ENCODE measurements at places on chromosomes 5 and 9.
A peak's percentile ranks its signal among the peaks of the same experiment; 100 is the strongest.

DNA sequence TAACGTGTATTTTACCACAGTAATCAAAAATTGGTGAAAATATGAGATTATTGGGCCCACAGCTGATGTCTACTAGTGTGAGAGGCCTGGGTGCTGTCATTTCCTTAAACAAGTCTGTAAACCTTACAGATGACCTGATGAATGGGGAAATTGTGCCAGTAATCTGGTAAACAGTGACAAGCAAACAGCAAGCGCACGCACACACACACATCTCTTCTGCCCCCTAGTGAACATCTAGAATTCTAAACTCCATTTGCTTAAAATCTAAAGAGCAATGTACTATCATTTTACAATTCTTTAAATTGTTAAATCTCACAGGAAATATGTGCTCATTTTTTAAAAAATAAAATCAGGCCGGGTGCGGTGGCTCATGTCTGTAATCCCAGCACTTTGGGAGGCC, 7.5 kb upstream of the RAPGEF1 start:
- DNase-seq = no peak

- no peak for DNase-seq
Measured at GRCh38 chr9:136665704-136666371, 3.1 kb downstream of the EGFL7 start.

DNA sequence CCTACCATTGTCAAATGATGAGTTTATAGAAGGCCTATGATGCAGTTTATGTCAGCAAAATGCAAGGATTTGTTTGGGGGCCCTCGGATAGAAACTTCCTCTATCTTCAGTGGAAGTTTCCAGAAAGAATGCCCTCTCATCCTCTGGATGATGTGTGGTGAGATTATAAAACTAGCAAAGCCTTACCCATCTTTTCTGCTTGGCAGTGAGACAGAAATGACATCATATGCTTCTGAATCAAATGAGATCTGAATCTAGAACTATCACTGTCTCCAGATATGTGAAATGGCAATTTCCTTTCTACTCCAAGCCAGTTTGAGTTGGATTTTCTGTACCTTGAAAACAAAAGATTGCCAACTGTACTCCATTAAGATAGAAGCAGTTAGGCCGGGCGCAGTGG, 60.4 kb upstream of the CKMT2 start:
- no peak for DNase-seq

- no peak for DNase-seq
Measured at GRCh38 chr5:107330903-107331302, 339.8 kb downstream of the EFNA5 start.

GRCh38 chr5:161751265-161751664, 65.7 kb downstream of the GABRA6 start:
- DNase-seq = no peak

DNA sequence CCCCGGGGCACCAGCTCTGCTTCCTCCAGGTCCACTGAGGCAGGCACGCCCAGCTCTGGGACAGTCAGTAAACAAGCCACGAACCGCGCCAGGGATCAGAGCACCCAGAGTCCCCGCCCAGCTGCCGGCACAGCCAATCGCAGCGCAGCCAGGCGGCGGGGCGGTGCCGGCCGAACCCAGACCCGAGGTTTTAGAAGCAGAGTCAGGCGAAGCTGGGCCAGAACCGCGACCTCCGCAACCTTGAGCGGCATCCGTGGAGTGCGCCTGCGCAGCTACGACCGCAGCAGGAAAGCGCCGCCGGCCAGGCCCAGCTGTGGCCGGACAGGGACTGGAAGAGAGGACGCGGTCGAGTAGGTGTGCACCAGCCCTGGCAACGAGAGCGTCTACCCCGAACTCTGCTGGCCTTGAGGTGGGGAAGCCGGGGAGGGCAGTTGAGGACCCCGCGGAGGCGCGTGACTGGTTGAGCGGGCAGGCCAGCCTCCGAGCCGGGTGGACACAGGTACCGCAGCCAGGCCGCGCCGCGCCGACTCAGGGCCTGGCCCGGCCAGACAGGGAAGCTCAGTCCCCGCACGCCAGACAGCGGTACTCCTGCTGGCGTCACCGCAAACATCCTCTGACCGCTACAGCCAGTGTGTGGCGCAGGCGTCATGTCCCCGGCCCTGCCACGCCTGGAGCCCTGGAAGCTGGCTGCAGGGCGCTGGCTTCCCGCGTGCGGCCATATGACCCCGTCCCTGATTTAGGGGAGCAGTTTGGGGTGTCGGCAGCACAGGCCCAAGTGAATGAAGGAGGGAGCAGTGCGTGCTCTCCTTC, at the start of gene CTSL:
Gene CTSL (plus strand): TSS at position 220 of the 810 bp plus-strand sequence. CDS start 1,485 bp downstream, outside the sequence.
- DNase-seq = peak; percentile 46

- no peak for DNase-seq
Measured at GRCh38 chr9:10855847-10856246, 243.0 kb upstream of the PTPRD start.

GRCh38 chr5:156383510-156384265, 56.7 kb downstream of the SGCD start:
- no peak for DNase-seq

- DNase-seq = no peak
Measured at GRCh38 chr5:60802226-60802625, 41.8 kb downstream of the ELOVL7 start.

DNA sequence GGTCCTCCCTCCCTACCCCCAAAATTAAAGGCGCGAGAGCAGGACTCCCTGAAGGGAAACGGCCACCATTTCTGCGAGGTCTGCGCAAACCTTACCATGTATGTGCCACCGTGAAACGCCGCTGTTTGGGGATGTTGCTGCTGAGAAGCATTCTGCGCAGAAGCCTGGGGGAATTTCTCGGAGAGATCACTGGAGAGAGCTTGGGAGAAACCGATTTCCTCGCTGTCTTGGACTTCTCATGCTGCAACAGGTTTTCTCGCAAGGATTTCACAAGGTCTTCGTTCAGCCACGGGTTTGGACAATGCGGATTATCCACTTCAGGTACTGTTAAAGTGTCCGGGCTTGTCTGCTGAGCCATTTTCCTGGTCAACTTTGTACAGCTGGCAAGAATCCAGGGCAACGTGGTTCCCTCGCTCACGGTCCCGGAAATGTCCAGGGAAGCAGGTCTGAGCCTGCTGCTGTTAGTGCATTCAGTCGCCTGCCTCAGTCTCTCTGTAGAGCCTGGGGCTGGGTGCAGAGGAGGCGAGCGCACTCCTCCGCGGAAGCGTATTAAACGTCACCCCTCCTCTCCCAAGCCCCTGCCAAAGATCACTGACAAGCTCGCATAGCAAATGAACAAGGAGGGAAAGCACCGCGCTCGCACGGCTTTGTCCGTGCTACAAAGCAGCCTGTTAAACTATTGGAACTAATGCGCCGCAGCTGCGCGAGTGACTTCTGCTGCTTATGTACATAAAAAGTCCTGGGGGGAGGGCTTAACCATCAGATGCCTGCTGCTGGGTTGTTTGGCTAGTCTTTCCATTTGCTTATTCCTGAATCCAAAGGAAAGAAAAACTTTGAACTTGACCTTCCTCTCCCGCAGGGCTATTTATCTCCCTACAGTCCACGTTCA, 125.1 kb downstream of the PDE4D start:
- no peak for DNase-seq

DNA sequence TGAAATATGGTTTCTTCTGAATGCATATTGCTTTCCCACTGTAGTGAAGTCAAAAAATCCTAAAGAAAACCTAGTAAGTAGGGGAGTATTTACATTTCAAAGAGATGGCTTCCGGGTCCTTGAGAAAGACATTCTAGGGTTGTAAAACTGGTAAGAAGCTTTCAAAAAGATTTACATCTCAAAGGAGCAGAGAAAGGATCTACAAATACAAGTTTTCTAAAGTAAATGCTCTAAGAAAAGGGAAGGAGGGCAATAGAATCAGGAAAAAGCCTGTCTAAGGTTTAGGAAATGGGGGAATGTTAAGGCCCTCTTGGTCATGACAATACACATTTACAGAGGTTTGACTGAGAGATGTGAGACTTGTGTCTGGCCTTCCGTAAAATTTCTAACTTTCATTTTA, 16.7 kb upstream of the TRPC7 start:
- DNase-seq = no peak

DNA sequence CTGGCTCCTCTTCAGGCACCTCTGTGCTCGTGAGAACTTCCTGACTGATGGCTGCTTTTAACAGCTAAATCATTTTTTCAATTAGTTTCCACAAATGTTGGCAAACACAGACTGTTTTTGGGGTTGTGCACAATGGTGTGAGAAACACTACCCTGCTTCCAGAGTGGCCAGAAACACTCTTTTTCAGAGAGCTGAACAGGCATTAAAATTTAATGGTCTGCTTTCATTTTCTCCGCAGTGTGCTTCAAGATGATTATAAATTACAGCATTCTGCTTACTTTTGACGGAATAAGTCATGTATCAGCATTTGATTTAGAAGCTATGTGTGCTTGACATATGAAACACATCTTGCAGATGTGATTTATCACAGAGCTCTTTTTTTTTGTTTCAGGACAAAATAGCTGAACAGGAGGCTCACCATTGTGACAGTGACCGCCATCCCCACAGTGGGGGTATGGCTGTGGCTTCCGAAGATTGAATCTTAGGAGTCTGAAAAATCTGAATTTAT, 454.5 kb upstream of the ZNF608 start:
- DNase-seq = no peak

GRCh38 chr5:135937245-135937911, 17.4 kb downstream of the LECT2 start:
- no peak for DNase-seq

GRCh38 chr9:95494022-95494415, 22.8 kb downstream of the PTCH1 start:
- peak; percentile 36 for DNase-seq

GRCh38 chr5:171493646-171494393, 74.4 kb downstream of the FGF18 start:
- no peak for DNase-seq

DNA sequence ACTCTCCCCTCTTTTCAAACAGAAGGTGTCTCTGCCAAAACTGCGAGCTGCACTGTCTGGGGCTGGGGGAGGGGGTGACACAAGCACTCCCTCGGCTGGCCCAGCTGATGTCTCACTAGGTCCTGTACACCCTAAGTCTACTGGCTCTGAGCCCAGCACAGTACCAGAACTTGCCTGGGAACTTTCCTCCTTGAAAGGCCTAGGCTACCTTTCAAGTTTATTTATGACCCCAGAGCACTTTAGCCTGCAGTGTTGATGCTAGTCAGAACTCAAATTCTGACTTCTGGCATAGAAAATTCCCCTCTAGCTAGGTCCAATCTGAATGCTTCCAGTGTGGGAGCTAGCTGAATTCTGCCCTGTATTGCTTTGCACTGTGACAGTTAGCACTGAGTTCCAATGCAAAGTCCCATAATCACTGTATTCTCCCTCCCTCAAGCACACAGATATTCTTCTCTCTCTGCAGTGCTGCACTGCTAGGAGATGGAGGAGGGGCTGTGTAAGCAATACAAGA, 10.5 kb downstream of the LURAP1L start:
- no peak for DNase-seq

GRCh38 chr9:2788919-2789318, 55.0 kb downstream of the PUM3 start:
- DNase-seq = no peak

GRCh38 chr5:18744441-18744840, 1110.2 kb downstream of the TAF11L14 start:
- no peak for DNase-seq

- no peak for DNase-seq
Measured at GRCh38 chr5:50786073-50786472, 119.6 kb downstream of the PARP8 start.

DNA sequence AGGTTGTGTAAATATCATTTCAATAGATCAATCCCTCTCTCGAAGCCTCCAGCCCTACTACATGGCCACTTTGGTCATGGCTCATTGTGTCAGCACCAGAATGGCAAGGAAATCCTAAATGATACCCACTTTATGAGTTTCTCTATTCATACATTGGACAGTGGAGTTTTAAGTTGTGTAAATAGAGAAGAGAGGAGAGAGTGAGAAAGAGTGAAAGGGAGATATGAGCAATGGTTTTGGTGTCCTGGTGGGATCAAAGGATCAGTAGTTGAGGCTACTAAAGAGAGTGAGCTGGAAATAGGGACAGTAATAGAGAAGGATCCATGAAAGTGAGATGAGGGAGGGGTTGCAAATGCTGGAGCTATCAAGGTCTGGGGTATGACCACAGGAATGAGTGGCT, 31.5 kb upstream of the GZMA start:
- no peak for DNase-seq

- no peak for DNase-seq
Measured at GRCh38 chr5:66710557-66711088, 114.4 kb downstream of the MAST4 start.

DNA sequence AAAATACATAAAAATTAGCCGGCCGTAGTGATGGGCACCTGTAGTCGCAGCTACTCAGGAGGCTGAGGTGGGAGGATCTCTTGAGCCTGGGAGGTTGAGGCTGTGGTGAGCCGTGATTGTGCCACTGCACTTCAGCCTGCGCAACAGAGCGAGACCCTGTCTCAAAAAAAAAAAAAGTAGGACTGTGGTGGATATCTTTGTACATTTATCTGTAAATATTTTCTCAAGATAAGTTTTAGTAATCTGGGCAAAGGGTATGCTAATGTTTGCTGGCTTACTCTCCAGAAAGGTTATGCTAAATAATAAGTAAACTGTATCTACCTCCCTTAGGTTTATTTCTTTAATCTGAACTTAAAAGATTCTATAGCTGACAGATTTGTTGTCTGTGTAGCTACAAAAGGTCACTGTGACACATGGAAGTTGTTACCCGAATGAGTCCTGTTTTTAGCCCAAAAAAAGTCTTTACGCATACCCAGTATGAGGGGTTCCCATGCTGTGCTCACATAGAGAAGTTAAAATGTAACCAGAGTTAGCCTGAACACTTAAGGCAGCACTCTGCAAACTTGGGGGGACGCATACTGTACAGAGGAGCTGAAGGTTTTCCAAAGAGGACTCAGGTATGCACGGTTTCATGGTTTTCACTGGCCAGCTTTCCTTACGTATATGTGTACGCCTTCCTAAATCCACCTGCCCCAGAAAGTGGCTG, 206.3 kb downstream of the PBX3 start:
- no peak for DNase-seq

DNA sequence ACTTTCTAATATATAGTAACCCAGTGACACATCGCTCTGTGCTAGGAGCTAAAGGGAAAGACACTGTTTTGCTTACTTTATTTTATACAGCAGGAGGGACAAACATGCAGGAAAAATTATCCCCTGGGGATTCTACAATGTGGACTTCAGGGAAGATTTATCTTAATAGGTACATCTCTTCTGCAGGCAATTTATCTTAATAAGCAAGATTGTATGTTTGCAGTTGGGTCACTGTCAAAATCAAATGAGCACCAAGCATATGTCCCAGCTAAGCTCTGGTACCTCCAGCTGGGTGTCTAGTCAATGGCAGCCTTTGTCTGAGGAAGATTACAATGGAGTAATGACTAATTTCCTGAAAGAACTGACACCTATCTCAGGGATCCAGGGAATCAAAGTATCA, 309.9 kb upstream of the PANK3 start:
- no peak for DNase-seq

DNA sequence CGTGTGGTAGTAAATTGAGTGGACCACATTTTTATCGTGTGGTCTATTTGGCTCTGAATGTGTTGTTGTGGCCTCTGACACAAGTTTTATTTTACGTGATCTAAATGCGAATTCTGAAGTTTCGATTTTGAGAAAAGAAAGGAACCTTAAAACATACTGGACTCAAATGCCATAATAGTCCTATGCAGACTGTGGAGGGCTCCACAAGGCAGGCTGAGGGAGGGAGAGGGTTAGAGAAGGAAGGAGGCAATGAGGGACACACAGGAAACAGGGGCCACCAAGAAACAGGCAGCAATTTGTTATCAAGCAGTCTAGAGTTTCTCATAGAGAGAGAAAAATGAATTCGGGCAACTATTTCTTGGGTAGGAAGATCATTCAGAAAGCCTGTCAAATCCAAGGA, 110.4 kb upstream of the SEMA6A start:
- no peak for DNase-seq

GRCh38 chr5:123171259-123171658, 82.2 kb downstream of the PRDM6 start:
- no peak for DNase-seq
